NCI-H526 treated with DMSO at 0.1 percent for 48 hours (cell line): ENCODE measurements at places on chromosomes 13 and 19.

- DNase-seq, result no peak
These were observed 1.7 kb downstream of the DMWD start for GRCh38 chr19:45790942-45791341.

DNA sequence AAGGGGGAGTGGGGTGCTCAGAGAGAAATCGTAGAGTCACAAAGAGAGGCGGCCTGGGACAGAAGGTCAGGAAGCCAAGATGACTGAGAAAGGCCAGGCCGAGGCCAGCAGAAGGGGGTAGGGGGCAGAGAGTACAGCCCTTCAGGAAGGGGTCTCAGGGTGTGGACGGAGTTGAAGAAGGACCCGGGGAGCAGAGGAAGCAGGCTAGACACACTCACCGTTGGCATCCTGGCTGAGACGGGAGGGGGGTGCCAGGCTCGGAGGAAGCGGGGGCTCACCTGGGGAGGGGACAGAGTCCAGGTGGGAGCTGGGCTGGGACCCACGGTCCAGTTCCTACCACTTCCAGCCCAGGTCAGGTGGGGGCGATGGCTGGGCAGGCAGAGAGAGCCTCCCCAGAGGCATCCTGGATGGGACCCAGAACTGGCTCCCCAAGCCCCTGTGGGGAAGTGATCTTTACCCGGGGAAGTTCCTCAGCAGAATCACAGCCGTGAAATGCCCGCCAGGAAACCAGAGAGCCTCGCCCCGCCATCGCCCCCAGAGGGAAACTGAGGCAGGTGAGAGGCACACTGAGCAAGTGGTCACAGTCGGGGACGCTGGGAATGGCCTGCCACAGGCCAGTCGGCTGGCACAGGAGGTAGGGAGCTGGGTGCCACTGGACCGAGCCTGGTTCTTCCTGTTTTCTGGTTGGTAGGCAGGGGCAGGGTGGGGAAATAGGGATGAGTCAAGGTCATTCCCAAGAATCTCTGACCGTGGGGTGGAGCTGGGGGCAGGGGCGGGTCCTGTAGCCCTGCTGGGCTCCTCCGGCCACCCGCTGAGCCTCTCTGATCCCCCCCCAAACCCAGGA lies 1.4 kb downstream of the MATK start:
- no peak for DNase-seq

DNA sequence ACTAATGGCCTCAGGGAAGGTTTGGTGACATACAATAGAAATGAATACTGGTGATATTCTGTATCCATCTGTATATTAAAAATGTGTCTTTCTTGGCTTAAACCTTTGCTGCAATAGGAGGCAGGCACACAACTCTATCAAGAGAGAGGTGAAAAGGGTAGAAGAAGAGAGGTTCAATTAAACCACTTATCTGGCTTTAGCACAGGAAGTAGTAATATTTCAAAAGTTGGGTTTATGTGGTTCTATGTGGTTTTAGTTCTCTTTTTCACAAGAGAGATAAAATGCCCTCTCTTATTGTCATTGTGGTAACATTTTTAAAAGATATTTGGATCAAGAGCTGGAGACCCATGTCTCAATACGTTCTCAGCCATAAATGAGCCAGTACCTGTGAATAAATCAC lies 146.2 kb upstream of the FNDC3A start:
- no peak for DNase-seq

- no peak for DNase-seq
These were observed 63.3 kb downstream of the DHRS12 start for GRCh38 chr13:51740698-51741097.

DNA sequence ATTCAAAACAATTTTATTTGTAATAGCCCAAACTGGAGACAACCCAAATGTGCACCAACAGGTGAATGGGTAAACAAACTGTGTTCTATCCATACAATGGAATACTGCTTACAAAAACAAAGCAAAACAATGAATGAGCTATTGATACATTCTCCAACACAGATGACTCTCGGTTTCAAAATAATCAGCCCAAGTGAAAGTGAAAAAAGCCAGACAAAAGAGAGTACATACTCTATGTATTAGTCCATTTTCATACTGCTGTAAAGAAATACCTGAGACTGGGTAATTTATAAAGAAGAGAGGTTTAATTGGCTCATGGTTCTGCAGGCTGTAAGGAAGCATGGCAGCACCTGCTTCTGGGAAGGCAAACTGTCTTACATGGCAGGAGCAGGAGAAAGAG lies 65.2 kb upstream of the LRCH1 start:
- no peak for DNase-seq

GRCh38 chr19:52896431-52897137 lies 851 bp downstream of the ZNF320 start:
- DNase-seq, result no peak

DNA sequence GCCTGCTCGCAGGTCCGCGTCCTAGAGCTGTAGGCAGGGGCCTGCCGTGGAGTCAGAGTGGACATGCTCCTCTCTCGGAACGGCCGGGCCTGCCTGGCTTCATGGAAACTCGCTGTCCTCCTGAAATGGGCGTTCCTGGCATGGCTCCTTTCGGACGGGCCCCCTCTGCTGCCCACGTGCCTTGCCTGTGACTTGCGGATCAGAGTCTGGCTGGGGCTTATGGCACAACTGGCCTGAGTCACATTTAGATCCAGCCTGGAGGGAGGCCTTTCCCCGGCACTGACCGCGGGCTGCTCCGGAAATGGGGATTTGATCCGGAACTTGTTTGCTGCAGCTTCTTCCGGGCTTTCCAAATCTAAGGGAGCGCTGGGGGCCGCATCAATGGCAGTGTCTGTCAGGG lies 28.1 kb downstream of the THSD1 start:
- no peak for DNase-seq
